ENCODE measurements at places on chromosomes 16 and 17.
A peak's percentile ranks its signal among the peaks of the same experiment; 100 is the strongest.

- no peak for DNase-seq
Observed at GRCh38 chr16:89051521-89052166, 42.0 kb upstream of the ACSF3 start.

DNA sequence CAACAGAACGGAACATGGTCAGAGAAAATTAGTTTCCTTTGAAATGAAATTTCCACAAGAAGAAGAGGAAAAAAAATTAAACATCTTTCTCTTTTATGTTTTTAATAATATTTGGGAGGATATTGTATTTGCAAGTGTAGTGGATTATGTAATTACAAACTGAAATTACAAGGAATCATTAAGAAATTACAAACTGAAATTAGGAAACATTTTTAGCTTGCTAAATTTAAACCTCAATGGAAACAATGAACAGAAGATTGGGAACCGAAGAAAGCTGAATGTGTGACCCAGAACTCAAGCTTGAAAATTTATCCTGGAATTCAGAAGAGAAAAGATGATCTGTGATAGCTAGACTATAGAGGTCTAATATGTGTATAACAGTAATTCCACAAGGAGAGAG is 4.4 kb upstream of the PIK3R5 start:
- no peak for DNase-seq

DNA sequence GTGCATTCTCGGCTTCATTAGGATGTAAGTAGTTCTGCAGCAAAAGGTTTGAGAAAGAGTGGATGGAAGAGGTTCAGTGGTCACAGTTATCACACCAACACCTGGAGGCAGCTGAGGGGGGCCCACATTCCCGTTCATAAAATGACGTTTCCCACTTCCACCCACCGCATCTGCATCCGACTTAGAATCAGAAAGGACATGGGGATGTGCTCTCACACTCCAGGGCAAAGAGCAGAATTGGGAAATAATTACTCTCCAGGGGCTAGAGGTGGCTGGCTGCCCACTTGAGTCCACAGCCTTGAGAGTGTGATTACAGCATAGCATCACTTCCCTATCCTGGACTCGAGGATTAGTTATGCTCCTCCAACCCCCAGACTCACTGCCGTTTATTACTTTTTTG is 122.0 kb downstream of the CPPED1 start:
- DNase-seq, result peak; percentile 2

GRCh38 chr17:4515501-4515900 is 16.8 kb downstream of the SPNS2 start:
- no peak for DNase-seq

- peak; percentile 76 for DNase-seq
Observed at GRCh38 chr17:46191322-46192188, 1.7 kb downstream of the KANSL1 start.

DNA sequence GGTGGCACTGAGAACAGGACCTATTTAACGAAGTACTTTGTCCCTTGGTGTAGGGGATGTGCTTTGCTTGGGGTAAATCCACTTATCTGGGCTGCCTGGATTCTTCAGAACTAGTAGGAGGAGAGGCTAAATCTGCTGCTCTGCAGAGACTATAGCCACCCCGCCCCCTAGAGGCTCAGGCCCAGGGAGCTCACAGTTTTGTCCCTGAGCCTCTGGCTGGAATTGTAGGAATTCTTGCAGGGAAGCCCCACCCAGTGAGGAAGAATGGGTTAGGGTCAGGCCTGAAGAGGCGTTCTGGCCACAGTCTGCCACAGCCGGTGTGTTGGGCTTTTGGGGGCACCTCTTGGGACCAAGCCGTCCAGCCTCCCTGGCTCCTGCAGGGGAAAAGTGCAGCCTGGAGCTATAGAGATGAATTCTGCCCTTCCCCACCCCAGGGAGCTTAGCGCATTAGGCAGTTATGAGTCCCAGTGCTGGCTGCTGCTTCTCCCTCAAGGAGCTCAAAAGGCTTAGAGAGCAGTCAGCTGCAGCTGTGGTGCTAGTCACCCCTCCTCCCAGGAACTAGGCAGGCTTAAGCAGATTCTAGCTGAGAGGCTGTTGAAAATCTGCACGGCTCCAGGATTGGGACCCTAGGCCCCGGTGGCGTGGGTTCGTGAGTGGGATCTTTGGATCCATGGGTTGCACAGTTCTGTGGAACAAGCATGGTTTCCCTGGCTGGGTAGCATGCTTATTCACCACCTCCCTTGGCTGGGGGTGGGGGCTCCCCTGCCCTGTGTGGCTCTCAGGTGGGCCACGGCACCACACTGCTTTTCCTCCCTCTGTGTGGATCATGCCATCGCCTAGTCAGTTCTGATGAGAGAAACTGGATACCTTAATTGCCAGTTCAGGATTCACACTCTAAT is 237.4 kb upstream of the TOM1L1 start:
- no peak for DNase-seq

GRCh38 chr16:57711993-57712392 is 17.4 kb downstream of the DRC7 start:
- no peak for DNase-seq

DNA sequence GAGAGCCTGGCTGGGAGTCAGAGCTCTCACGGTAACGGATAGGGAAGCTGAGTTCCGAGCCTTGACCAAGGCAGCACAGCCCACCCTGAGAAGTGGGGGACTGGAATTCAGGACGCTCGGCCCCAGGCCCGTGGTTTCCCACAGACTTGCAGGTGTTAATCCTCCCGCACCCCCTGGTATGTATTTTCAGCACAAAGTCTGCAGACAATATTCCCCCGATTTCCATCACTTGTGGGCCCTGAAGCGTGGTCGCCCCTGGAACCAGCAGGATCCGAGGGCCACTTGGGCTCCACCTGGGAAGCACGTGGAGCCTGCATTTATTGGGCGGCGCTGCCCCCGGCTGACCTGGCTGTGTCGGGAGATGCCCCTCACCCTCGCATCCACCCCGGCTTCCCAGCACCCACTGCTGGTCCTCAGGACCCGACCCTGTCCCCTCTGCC is 60.2 kb downstream of the WSB1 start:
- DNase-seq, result no peak

DNA sequence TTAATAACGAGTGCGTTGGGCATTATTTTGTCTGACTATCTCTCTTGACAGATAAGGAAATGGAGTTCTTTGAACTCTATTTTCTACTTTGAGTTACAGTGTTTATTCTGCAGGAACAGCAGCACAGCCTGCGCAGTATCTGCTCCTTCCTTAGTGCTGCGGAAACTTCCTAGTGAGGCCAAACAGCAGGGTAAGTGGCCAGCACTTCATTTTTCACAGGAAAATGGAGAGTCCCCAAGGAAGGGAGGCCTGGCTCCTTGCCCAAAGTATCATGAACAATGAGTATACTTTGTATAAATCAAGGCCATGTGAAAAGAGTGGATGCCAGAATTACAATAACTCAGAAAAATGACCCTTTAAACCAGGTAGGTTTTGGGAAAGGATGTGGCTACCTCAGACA is 140.6 kb downstream of the VPS53 start:
- no peak for DNase-seq

- DNase-seq, result no peak
Observed at GRCh38 chr16:23222929-23223328, 40.4 kb downstream of the SCNN1G start.

DNA sequence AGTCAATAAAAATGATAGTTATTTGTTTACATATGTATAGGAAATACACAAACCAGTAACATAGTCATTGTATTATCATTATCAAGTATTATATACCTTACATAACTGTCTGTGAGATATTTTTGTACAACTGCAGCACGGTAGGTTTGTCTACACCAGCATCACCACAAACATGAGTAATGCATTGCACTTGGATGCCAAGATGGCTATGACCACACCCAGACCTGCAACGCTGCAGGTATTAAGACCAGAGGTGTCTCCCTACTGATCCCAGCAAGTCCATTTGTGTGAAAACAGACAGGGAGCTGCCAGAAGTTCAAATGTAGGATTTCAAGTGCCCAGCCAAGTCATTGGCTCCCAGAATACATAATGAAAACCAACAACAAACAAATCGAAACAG is 34.2 kb upstream of the NOS2 start:
- DNase-seq, result no peak

- DNase-seq, result peak; percentile 62
Observed at GRCh38 chr16:1379304-1380076, 27.8 kb downstream of the GNPTG start.

- DNase-seq, result no peak
Observed at GRCh38 chr16:56252835-56253234, 61.5 kb downstream of the GNAO1 start.

GRCh38 chr16:709566-710499 is 4.2 kb upstream of the FBXL16 start:
- DNase-seq, result peak; percentile 48

DNA sequence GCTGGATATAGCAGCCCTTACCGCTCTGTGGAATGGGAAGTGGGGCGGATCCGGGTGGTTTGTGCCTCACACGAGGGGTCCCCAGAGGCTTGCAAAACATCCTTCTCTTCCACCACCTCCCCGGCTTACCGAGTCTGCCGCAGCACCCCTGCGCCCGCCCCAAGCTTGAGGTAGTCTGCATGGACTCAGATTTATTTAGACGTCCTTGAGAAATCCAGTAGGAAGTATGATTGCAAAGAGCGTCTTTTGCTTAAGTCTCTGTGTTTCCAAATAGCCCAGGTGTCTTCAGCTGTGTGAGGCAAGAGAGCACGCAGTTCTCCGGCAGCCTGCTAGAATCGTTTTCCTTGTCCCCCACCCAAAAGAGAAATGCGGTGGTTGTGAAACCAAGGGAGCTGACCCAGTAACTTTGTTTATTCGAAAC is 2.4 kb downstream of the KIAA0513 start:
- peak; percentile 96 for DNase-seq

- peak; percentile 42 for DNase-seq
Observed at GRCh38 chr17:37774504-37774903, 29.6 kb upstream of the HNF1B start.

- DNase-seq, result no peak
Observed at GRCh38 chr17:32356750-32357149, 6.8 kb downstream of the ZNF207 start.

DNA sequence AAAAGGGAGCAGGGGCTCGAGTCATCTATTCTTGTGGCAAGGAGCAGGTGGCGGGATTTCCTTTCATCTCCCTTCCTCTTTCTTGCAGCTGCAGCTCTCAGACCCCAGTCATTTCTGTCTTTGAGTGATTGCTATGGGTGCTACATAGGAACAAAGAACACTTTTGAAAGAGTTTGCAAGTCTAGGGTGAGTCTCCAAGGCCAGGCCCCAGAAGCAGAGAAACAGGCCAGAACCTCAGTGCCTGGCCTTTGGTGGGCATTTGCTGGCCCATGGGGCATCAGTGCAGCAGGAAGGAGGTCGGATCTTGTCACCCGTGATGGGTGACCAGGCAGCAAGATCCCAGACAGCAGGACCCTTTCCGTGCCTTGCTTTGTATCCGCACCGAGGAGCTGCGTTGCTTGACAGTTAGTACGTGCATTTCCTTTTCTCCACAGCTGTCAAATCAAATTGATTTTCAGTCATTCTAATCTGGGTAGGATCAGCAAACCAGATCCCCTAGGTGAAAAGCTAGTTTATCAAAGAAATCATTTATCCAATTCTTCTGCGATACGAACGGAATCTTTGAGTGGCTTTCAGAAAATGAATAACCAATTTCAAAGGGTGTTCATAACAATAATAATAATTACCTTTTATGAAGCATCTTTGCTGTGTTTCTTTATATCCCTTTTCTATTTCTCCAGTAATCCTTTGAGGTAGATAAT is 244.6 kb upstream of the MAF start:
- DNase-seq, result no peak

DNA sequence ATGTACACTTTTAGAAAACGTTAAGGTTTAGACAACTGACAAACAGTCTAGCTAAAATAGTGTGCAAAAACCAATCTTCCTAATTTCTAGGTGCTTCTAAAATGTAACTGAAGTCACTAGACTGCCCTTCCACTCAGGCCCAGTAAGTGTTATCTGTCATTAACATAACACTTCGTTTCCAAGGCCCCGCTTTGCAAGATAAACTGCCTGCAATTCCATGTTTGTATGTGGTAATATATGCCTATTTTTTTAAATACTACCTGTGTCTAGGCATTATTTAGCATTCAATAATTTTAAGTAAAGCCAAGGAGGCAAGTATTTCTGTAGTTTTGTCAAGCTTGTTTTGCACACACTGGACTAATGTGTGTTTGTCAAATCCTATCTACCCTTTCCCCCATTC is 3.2 kb downstream of the USP32 start:
- no peak for DNase-seq
